Iris pigment epithelial cell (primary cell): ENCODE measurements at places on chromosomes 1 and 21.

GRCh38 chr1:147156642-147157041, 15.6 kb downstream of the PRKAB2 start:
- no peak for DNase-seq

DNA sequence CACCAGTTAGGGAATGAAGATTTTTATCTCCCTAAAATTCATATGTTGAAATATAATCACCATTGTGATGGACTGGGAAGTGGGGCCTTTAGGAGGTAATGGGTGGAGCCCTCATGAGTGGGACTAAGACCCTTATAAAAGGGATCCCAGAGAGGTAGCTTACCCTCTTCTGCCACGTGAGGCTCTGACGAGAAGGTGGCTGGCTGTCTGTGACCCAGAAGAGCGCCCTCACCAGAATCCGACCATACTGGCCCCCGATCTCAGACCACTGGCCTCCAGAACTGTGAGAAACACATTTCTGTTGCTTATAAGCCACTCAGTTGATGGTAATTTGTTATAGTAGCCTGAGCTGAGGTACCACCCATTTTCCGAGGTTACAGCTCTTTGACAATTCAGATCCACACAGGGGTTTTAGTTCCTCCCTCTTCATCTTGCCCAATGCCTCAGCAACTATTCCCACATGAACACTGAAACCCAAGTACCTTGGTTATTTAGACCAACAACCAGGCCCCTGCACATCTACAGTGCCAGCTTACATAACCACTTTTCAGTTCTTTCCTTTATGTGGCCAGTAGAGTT, 27.6 kb upstream of the HUNK start:
- no peak for DNase-seq

DNA sequence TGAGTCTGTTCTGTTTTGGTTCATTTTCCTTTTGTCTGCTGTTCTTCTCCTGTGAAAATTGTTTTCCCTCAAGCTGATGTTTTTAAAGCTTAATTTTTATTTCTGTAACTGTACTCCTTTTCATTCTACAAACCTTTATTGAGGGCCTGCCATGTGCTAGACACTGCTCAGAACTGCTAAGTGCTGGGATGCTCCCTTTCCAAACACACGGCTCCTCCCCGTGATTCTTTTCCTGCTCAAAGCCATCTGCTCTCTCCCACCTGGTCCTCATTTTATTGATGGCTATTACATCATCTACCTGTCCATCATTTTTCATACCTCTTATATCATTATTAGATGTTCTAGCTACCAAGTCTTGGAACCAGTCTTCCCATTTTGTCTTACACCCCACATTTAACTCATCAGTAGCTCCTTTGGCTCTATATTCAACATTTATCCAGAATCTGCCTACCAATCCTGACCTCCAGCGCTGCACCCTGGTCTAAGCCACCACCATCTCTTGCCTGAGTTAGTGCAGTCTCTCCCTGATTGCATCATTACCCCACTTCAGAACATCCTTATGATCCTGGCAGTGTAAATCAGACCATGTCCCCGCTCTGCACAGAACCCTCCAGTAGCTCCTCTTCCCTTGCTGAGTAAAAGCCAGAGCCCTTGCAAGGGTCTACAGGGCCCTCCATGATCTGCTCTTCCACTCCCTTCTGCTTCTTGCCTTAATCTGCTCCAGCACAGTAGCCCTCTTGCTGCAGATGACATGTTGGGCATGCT, 118.1 kb downstream of the CACNA1E start:
- no peak for DNase-seq

DNA sequence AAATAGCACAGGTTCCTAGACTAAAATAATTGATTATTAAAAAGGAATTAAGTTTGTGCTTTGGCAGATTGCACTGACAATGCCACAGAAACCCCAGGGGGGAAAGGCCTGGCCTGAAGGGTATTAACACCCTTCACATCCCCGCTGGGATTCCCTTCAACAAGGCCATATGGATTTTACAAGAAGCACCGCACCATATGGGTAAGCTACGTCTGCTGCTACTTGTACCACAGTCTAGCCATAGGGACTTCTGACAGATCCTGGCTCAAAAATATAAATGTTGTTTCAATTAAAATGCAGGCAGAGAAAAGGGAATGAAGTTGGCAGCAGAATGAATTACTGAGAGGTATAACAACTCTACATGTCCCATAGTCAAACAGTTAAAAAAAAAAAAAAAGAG, 101.0 kb downstream of the DENND1B start:
- no peak for DNase-seq

DNA sequence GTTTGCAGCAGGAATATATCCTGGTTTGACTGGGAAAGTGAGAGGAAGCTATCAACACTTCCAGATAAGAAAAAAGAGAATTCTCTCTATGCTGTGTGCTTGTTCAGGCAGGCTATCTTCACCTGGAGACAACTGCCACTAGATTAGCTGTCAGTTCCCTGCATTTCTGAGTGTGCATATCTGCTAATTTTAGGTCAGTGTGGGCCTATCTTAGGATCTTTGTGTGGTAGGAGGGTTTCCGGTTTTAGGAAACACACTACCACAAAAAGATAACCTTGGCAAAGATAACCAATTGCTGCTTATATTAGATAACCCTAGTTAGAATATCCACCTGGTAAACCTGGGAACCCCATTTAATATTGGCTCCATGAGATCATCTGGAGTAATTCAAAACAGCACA, 22.5 kb upstream of the GBP5 start:
- DNase-seq = no peak

GRCh38 chr21:32869459-32869858, 97.9 kb upstream of the PAXBP1 start:
- no peak for DNase-seq

GRCh38 chr21:25911730-25912401, 177.1 kb downstream of the GABPA start:
- DNase-seq = no peak

GRCh38 chr1:244388961-244389360, 62.7 kb downstream of the ADSS2 start:
- DNase-seq = peak; percentile 54

- no peak for DNase-seq
Measured at GRCh38 chr1:37425221-37425620, 49.2 kb upstream of the ZC3H12A start.

DNA sequence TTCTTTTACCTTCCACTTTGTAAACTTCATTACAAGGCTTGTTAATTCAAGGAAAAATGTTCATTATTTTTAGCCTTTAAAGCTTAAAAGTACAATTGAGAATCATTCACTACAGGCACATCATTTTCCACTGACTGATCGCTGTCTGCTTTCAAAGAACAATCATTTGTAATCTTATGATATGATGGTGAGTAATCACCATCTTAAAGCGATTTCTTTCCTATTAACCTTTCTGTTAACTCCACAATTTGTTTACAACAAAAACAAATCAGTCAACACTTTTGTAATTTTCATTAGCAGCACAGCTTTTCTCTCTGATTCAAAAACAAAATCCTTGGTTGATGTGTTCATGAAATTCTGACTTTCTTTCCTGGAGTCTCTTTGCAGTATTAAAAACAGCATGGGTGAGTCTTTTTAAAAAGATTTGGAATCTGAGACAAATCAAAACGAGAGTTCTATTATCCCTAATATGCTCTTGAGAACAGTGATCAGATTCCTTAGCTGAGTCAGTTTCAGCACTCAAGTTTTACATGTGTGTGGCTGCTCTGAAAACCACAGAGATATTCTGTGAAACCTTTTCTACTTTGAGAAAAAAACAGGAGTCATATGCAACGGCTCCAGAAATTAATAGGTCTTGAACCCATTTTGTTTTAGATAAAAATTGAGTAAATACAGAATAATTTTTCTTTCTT, 145.8 kb upstream of the TMPRSS15 start:
- peak; percentile 1 for DNase-seq

DNA sequence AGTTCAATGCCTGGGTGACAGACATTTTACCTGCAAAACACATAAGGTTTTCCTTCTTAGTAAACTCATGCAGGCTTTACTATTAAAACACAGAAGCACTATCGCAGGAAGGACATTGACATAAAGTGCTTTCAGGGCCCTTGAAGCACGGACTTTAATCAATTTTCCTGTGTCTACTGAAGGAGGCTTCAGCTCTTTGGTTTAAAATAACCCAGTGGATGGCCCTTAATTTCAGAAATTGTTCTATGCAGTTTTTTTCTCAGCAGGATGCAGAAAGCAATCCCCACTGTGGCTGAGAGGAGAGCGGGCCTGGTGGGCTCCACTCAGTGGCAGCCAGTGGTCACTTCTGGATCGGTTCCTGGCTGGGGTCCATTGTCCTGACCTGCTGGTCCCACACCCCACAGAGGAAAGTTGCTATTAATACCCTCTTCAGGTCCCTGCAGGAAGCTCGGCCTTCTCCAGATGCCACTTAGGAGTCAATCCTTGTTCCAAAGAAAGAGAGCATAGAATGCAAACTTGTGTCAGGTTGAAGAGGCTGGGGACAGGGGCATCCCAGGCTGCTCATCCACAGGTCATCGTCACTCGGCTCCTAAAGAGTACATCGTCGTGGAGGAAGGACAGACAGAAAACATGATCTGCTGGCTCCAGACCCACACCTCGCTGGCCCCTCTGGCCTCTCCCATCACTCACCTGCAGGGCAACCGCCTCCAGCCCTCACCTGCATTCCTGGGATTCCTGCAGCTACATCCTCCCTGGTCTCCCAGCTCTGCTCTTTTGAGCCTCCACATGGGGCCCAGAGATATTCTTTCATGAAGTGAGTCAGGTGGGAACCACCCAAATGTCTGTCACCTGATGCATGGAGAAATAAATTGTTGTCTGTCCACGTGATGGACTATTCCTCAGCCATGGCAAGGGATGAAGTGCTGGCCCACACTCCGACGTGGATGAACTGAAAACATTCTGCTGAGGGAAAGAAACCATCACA, 153.1 kb downstream of the PSMG1 start:
- DNase-seq = no peak

DNA sequence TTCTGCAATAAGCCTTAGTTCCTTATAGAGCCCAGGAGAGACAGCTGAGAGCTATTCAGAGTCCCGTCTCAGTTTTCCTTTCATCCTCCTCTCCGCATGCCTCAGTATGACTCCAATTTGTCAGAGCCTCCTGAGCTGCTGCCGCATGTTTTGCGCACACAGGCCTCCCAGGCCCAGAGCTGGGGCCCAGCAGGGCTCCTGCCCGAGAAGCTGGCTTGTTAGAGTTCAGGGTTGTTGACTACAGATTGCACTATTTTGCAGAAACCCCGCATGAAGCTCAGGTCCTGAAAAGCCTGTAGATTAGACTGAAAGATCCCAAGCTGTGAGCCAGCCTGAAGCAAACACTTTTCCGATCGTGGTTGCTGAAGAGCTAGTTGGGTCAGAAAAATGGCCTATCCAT, 51.5 kb downstream of the IGSF5 start:
- DNase-seq = no peak

- no peak for DNase-seq
Measured at GRCh38 chr1:16073490-16074119, at the start of gene FAM131C. FAM131C (minus strand) TSS chr1:16073651; CDS start chr1:16073442, 209 bp downstream.

DNA sequence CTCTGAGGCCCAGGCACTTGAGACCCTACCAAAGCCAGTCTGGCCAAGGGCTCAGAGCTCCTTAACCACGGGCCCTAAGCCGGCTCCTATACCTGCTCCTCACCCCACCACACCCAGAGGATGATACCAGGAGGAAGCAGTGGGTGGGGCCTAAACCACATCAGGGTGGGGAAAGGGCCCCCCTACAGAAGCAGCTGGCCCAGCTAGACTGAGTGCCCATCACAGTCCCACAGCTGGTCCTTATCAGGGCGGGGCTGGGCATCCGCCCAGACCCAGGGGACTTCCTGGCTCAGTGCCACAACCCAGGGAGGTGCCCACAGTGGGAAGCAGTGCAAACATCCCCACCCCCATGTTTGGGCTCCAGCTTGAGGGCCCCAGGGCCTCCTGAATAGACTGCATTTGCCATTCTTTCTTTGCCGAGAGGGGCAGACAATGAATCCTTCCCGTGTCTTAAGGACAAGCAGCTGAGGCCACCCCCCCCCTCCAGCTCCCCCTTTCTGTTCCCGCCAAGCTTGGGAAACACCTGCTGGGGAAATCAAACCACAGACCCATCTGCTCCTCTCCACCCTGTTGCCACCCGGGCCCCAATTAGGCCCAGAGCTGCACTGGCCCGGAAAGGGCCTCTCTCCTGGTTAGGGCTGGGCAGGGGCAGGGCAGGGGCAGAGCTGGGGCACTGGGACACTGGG, 6.2 kb downstream of the E2F2 start:
- DNase-seq = no peak

DNA sequence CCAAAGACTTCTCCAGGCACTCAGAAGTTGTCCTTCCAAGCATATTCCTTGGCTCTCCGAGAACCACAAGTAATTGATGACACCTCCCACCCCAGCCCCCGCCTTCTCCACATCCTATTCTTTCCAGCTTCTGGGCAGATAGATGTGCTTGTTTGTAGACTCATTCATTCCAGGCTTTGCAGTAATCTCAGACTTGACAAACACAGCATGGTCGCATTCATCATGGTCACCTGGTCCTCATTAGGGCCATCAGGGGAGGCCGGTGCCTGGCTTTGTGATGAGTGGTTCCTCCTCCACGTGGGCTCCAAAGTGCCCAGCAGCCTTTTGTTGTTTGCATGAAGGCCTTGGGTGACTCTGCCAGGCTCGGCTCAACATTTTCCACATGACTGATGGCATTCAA, 28.5 kb upstream of the KCNE2 start:
- no peak for DNase-seq

DNA sequence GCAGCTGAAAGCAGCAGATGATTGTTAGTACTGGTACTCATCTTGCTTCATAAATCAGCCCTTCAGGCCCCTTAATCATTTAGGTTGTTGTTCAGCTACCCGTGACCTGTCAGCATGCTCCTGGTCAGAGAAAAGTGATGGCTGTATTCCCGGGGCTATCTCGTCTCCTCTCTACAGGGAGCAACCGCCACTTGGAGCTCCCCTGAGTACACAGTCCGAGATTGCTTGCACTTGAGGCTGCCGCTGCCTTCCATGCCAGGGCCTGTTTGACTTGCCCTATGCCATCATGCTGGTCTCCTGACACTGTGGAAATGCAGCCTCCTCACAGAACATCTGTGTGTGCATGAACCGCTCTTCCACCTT, 97.5 kb downstream of the SPATA46 start:
- no peak for DNase-seq

GRCh38 chr1:6544831-6545230, 9.5 kb downstream of the NOL9 start:
- peak; percentile 78 for DNase-seq

GRCh38 chr1:205189131-205189530, 22.4 kb downstream of the DSTYK start:
- no peak for DNase-seq

DNA sequence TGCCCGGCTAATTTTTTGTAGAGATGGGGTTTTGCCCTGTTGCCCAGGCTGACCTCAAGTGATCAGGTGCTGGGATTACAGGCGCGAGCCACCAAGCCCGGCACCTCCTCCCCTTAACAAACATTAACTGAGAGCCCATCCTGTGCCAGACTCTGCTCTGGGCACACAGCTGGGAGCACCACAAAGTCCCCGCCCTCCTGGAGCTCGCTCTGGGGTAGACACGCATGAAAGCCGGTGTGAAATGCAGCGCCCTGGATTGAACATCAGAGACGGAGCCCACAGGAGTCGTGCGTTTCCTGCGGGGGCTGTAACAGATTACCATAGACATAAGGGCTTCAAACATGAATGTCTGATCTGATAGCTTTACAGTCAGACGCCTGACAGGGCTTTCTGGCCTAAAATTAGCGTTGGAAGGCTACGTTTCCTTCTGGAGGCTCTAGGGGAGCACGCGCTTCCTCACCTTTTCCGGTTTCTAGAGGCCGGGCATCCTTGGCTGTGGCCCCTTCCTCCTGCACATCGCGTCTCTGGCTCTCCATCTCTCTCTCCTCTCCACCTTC, 14.3 kb downstream of the SLC27A3 start:
- DNase-seq = no peak
